ENCODE measurements at places on chromosomes 6 and 20. TPM values are rescaled to one million over a fixed set of nuclear protein-coding genes. Genes with fewer than 3 reads are reported as not detected.

DNA sequence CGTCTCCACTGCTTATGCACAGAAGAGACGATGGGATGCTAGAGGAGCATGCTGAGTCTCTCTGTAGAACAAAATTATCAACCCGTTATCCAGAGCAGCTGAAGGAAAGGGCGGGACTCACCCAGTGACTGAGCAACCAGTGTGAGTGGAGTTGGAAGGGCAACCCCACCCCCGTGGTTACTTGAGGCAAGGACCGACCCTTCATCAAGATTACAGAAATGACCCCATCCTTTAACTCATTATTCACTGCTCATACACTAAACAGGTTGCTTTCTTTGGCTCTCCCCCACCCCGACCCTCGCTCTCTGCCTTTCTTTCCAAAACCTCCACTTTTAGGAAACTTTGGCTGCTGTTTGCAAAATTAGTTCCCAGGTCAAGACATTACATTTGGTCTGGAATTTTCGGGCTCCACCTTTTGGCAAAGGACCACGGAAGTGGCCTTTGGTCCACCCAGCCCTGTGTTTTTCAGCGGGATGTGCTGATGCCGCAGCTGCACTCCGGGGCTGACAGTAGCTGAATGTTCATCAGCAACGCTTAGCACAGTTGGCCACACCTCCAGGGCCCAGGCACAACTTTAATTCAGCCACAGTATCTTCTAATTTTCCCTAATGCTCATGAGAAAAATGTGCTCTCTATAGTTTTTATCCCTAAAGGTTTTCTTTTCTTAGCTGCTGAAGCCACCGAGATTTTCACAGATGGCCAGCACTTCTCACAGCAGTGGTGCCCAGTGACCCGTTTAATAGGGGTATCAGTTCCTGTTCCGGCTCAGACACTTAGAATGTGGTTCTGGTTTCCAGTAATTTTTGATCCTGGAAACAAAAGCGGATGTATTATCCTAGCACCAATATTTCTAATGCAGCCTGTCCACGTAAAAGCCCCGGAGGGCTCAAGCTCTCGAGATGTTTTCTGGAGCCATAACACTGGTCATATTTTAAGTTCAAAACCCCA, 103.6 kb upstream of the NXT1 start:
- no peaks in the 10 kb centered on the region for H3K27me3 ChIP-seq
- no peaks in the 10 kb centered on the region for H3K36me3 ChIP-seq
- no peaks in the 10 kb centered on the region for H3K4me1 ChIP-seq
- H3K27ac ChIP-seq = no peak overlapping the region

C6orf15 gene
- total RNA-seq = not detected

PTPRK gene
- 46.7 TPM for total RNA-seq

DNA sequence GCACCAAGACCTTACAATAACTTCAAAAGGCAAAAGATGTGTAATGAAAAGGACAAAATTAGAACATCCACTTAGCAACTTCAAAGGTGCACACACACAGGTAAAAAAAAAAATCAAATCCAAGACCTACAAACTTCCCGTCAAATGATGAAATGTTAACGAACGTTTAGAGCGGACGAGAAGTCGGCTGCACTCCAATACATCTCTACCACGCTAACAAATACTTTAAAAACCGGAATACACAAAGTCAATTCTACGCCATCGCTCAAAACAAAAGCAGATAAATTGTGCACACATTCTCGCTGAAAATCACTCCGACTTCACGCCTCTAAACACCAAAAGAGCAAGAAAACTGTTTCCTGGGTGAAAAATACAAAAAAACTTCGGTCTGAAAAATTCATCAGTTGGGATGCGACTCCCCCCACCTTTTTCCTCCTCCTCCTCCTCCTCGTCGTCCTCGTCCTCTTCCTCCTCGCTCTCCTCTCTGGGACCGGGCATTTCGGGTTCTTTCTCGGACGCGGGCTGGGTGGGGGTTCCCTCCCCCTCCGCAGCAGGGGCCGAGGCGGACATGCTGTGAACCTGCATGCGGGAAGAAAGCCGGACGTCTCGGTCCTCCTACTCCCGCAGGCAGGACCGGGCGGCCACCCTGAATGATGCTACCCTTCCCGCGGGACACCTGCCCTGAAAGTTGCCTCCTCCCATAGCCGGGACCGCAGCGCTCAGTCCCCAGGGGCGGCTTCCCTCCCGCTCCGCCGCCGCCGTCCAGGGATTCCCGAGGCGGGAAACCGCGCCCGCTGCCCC, 712 bp downstream of the DEK start:
- DNase-seq = no peak
- peak overlapping the region; percentile 98 for H3K27ac ChIP-seq
- no peaks in the 10 kb centered on the region for H3K27me3 ChIP-seq

DNA sequence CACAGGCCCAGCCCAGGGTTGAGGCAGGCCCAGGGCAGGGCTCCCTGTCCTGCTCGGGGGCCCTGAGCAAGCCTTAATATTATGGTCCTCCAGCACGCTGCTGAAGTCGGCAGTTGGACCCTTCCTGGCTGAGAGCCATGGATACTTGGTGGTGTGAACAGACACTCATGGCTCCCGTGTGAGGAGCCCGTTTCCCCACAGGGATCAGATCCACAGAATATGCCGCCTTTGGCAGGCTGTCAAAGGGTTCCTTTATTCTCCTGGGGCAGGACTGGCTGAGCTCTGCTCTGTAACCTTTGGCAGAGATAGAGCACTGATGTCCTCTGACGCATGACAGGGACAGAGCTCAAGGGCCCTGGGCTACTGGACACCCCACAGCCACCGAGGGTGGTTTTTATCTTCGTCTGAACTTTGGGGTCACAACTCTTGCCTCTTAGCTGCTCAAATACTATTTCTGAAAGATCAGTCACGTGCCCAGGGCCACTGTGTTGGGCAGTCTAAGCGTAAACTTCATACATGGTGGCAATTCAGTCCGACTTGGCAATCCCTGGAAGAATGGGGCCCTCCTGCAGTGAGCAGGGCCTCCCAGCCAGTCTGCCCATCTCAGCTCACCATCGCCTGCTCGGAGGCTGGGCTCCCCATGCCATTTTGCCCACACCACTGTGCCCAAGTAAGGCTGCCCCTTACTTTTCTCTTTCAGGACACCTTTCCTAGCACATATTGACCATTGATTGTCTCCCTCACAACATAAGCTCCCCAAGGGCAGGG, 49.1 kb downstream of the TTI1 start:
- H3K4me1 ChIP-seq = peaks cover 14% of the 10 kb centered on the region
- no peak for DNase-seq
- no peak overlapping the region for H3K4me3 ChIP-seq

DNA sequence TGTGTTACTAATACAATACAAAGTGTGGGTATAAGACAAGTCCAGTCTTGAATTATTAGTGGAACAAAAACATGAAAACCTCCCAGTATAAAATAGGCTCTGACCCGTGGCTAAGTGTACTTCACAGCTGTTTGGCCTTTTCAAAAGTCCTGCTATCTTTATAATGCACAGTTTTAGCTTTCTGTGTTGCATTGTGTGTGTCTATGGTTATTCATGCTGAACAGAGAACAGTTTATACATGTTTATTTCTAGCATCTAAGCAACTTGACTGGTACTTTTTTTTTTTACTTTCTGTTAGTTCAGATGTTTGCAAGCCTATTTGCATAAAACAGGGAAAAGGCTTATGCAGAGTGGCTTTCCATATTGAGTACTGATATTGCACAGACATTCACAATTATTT, 119.2 kb upstream of the CCN2 start:
- no peaks in the 10 kb centered on the region for H3K27me3 ChIP-seq
- H3K4me1 ChIP-seq = peaks cover 10% of the 10 kb centered on the region
- H3K36me3 ChIP-seq = no peaks in the 10 kb centered on the region
- H3K27ac ChIP-seq = peak overlapping the region; percentile 2
- no peak for DNase-seq
- H3K4me3 ChIP-seq = no peak overlapping the region

DNA sequence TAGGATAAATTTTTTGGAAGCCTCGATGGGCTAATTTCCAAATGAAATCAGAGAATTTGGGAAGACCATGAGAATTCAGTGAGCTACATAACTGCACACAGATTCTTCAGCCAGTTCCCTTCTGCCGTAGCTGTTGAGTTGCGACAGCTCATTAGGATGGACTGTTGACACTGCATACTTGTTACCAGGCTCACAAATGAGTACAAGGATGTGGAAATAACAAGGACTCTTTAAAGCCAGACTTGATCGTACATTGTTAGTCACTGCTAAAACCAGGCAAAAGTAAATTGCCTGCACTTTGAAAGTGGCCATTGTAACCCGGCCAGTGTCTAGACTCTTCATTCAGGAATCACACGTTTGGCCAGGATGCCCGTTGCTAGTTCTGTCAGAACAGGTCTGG, 37.0 kb downstream of the NDUFAF5 start:
- no peaks in the 10 kb centered on the region for H3K27me3 ChIP-seq
- H3K36me3 ChIP-seq = peaks cover 10% of the 10 kb centered on the region
- peaks cover 4% of the 10 kb centered on the region for H3K4me1 ChIP-seq
- DNase-seq = no peak
- no peak overlapping the region for H3K27ac ChIP-seq
- no peak overlapping the region for H3K4me3 ChIP-seq

GRM1 gene
- total RNA-seq = under 0.01 TPM

GRCh38 chr6:168951217-168951616, 302.4 kb downstream of the THBS2 start:
- no peak for DNase-seq
- no peaks in the 10 kb centered on the region for H3K27me3 ChIP-seq
- peak overlapping the region; percentile 75 for H3K27ac ChIP-seq
- no peaks in the 10 kb centered on the region for H3K4me1 ChIP-seq

DNA sequence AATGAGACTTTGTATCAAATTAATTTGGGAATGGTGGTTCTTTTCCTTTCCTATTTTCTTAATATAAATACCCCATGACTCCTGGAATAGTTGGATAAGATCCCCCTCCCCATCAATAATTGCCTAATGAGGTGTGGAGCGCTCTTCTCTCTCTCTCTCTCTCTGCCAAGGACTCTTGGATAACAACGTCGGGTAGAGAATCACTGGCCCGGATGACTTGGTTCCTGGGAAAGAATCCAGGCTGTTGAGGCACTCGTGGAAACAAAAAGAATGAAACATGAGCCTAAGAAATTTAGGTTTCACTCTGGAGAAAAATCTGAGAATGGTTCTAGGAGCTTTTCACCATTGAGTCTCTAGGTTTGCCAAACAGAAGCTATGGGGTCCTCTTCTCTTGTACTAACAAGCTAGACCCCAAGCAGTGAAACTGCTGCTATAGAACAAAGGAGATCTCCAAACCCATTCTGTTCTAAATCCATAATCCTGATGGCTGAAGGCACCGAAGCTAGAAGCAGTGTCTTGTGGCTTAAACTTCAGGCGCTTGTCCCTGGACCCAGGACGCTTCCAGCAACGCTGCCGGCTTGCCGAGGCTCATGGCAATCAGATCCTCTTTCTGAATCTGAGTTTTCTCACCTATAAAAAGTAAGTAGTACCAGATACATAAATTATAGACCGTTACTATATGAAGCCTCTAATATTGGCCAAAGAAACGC, 241.6 kb upstream of the BTBD3 start:
- H3K4me3 ChIP-seq = no peak overlapping the region
- no peak overlapping the region for H3K27ac ChIP-seq
- DNase-seq = no peak
- H3K4me1 ChIP-seq = no peaks in the 10 kb centered on the region
- H3K36me3 ChIP-seq = no peaks in the 10 kb centered on the region
- no peaks in the 10 kb centered on the region for H3K27me3 ChIP-seq

DNA sequence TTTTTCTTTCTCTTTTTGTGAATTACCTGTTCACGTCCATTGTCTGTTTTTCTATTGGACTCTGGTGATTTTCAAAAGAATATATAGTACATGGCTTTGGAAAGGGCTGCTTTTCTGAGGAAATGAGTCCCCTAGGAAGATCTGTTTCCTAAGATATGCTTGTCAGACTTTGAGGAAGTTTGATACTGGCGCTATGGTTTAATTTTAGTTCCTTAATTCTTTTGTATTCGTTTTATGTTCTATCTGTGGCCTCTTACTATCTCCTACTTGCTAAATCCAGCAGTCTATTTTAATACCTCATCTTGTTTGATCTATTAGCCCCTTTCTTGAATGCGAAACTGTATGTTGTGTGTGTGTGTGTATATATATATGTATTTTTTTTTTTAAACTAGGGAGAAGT, 101.9 kb downstream of the LIN28B start:
- H3K36me3 ChIP-seq = no peaks in the 10 kb centered on the region
- no peaks in the 10 kb centered on the region for H3K4me1 ChIP-seq
- H3K4me3 ChIP-seq = no peak overlapping the region
- no peak overlapping the region for H3K27ac ChIP-seq
- DNase-seq = no peak

PNLDC1 gene
- not detected for total RNA-seq

- no peaks in the 10 kb centered on the region for H3K4me1 ChIP-seq
- no peaks in the 10 kb centered on the region for H3K36me3 ChIP-seq
- no peaks in the 10 kb centered on the region for H3K27me3 ChIP-seq
- H3K4me3 ChIP-seq = no peak overlapping the region
Observed at GRCh38 chr6:74554041-74554440, 651.8 kb downstream of the COL12A1 start.

- no peak for DNase-seq
- H3K4me1 ChIP-seq = peaks cover 3% of the 10 kb centered on the region
- no peak overlapping the region for H3K4me3 ChIP-seq
- no peak overlapping the region for H3K27ac ChIP-seq
- H3K36me3 ChIP-seq = peaks cover 5% of the 10 kb centered on the region
- H3K27me3 ChIP-seq = no peaks in the 10 kb centered on the region
Observed at GRCh38 chr6:136591617-136592016, 41.4 kb upstream of the MAP7 start.

DNA sequence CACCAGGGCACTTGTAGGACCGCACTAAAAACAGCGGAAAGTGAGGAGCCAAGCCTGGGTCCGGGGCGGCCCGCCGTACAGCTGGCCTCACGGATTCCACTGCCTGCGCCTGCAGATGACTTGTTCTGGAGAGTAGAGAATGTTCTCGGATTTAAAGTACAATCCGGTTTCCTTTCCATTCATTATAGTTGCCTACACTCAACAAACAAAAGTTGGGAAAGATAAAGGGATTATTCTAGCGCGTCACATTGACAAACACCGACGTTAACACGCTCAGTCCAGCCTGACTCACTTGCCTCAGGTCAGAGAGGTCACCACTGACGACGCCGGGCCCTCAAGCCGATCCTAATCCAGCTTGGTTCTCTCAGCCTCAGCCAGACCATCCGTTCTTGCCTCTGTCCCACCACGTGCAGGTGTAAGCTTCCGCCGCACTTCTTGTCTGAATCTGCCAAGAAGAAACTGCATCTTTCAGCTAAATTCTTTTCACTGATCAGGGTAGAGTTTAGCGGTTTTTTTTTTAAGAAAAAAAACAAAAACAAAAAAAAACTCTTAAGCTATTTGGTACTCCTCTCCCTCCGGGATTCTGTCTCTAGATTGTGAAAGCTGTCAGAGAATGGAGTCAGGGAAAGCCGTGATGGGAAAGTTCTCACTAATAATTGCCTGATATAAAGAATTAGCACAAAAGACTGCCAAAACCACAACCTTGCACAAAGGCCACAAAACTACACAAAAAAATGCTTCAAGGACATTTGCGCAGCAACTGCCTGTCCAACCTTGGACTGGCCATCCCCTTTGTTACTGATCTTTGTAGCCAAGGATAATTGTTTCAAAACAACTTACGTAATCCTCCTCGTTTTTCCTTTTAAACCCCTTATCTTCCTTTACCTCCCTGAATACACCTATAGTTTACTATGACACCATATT, 1.1 kb upstream of the PHF10 start:
- peak; percentile 86 for DNase-seq
- peak overlapping the region; percentile 84 for H3K27ac ChIP-seq
- no peaks in the 10 kb centered on the region for H3K4me1 ChIP-seq

All from sigmoid colon (tissue), 7 donors.